ENCODE measurements at places on chromosomes 16 and 17. TPM values are rescaled to one million over a fixed set of nuclear protein-coding genes. Genes with fewer than 3 reads are reported as not detected.

DNA sequence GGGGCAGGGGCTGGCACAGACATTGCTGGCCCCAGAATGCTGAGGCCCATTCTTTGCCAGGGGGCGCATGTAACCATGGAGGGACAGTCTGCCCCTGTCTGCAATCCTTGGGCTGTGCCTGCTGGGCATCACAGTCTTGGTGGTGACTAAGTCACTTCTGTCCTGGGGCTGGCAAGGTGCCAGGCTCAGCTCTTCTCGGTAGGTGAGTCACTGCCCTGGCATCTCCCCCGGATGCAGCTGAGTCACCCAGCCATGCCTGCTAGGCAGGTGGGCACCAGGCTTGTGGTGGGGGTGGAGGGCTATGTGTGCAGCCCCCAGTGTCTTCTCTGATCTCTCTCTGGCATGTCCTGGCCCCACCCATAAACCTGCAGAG, 5.6 kb downstream of the RARA start:
- DNase-seq: no peak

DNA sequence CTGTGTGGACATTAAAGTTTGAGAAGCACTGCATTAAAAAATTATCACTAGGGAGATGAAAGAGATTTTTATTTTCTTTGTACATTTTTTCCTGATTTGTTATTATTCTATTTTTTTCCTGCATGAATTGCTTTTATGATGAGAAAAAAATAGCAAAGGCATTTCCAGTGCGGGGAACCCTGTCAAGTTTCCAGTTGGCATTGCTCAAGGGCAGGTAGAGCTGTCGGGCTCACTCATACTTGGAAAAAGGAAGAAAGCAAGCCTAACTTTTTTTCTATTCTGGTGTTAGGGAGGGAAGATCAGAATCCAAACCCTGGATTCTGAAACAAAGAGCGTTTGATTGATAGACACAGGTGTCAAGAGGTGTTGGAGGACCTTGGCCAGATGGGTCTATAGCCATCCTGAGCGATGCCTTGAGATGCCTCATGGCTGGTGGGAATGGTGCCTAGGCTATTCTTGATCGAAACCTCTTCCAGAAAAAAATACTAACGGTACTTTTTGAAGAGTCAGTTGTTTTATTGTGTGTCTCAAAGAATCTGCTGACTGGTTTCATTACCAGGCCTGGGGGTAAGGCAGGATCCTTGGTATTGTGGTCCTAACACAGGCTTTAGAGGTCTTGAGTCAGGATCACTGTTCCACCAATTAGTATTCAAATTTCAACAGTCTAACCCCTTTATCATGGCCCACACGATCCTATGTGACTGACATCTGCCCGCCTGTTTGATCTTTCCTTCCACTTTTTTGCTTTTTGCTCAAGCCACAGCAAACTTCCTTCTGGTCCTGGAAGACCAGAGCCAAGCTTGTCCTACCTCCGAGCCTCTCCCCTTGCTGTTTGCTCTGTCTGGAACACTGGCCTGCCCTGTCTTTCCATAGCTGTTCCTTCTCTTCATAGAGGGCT, 20.1 kb downstream of the SNX29 start:
- DNase-seq: no peak

DNA sequence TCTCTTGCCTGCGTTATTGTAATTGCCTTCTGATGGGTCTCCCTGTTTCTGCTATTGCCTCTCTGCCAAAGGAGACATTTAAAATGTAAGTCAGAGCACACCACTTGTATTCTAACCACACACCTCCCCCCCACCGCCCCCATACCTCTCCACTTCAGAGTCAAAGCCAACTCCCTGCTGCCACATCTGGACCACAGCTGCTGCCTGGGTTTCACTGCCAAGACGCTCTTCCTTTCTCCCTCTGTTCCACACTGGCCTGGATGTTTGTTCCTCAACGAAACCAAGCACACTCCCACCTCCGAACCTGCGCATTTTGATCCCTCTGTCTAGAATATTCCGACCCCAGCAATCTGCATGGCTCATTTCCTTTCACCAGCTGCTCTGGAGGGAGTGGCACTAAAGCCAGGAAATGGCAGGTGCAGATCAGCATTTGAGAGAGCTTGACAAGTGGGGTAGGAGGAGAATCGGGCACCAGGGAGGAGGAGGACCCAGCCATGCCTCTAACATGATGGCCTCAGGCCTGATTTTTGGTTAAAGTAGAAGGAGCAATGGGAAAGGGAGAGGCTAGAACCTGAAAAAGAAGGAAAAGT, 92.4 kb upstream of the HS3ST2 start:
- DNase-seq: no peak

- no peak for DNase-seq
These were observed 64.1 kb downstream of the RMI2 start for GRCh38 chr16:11409398-11409797.

GRCh38 chr16:27109666-27110523, 43.2 kb downstream of the C16orf82 start:
- peak; percentile 72 for DNase-seq

KRT33B gene
- not detected for total RNA-seq

ZNF688 gene
- 20.1 TPM for total RNA-seq
